ENCODE measurements at places on chromosomes 16 and 17. TPM values are rescaled to one million over a fixed set of nuclear protein-coding genes. Genes with fewer than 3 reads are reported as not detected.

PPM1E gene
- 0.03 TPM for total RNA-seq

- peaks cover 17% of the 10 kb centered on the region for H3K4me1 ChIP-seq
- H3K36me3 ChIP-seq = no peaks in the 10 kb centered on the region
- no peak overlapping the region for H3K27ac ChIP-seq
- no peak for DNase-seq
These were observed 18.8 kb downstream of the SEZ6 start for GRCh38 chr17:28986714-28987655.

- no peak within 1 kb of the TSS for H3K27ac ChIP-seq
- no peaks in the 10 kb centered on the region for H3K36me3 ChIP-seq
- peaks cover 8% of the 10 kb centered on the region for H3K4me1 ChIP-seq
- DNase-seq = peak; percentile 20
These were observed at the start of gene CHST6 for GRCh38 chr16:75495076-75495674. CHST6 (minus strand) TSS chr16:75495441; CDS start chr16:75479828, 15,613 bp downstream.

BRCA1 gene
- total RNA-seq = 66.5 TPM

DNA sequence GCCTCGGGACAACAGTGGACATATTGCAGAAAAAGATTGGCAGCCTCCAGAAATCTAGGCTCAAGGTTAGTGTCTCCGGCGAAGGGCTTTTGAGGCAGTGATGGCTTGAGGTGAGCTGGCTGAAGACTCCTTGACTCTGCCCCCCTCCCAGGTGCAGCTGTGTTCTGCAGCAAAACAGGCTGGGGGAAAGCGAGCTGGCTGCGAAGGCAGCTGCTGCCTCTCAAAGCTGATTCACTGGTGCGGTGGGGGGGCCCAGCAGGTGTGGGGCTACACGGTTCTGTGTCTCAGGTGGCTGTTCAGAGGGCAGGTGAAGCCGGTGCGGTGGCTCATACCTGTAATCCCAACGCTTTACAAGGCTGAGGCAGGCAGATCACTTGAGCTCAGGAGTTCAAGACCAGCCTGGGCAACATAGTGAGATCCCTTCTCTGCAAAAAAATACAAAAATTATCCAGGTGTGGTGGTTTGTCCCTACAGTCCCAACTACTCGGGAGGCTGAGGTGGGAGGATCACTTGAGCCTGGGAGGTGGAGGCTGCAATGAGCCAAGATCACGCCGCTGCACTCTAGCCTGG lies 22.9 kb downstream of the C16orf96 start:
- H3K27me3 ChIP-seq = no peaks in the 10 kb centered on the region
- DNase-seq = no peak
- no peak overlapping the region for H3K27ac ChIP-seq
- no peak overlapping the region for H3K4me3 ChIP-seq
- no peaks in the 10 kb centered on the region for H3K36me3 ChIP-seq
- H3K4me1 ChIP-seq = peaks cover 6% of the 10 kb centered on the region

DNA sequence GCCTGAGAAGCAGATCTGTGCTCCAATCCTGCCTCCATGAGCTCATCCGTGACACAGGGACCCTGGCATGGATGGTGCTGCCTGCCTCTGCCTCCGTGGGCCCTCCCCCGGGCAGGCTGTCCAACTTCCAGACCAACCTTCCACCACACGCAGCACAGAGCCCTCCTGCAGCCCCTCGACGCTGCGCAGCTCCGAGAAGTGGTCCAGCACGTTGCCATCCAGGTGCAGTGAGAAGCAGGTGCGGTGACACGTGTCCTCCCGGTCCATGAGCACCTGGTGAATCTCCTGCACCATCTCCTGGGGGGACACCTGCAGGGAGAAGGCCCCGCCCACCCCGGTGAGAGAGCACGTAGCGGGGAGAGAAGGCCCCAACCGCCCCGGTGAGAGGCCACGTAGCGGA lies 8.4 kb downstream of the CLUH start:
- peaks cover 12% of the 10 kb centered on the region for H3K36me3 ChIP-seq
- H3K4me3 ChIP-seq = no peak overlapping the region
- DNase-seq = no peak
- no peaks in the 10 kb centered on the region for H3K27me3 ChIP-seq
- H3K27ac ChIP-seq = no peak overlapping the region
- H3K4me1 ChIP-seq = peaks cover 1% of the 10 kb centered on the region

DNA sequence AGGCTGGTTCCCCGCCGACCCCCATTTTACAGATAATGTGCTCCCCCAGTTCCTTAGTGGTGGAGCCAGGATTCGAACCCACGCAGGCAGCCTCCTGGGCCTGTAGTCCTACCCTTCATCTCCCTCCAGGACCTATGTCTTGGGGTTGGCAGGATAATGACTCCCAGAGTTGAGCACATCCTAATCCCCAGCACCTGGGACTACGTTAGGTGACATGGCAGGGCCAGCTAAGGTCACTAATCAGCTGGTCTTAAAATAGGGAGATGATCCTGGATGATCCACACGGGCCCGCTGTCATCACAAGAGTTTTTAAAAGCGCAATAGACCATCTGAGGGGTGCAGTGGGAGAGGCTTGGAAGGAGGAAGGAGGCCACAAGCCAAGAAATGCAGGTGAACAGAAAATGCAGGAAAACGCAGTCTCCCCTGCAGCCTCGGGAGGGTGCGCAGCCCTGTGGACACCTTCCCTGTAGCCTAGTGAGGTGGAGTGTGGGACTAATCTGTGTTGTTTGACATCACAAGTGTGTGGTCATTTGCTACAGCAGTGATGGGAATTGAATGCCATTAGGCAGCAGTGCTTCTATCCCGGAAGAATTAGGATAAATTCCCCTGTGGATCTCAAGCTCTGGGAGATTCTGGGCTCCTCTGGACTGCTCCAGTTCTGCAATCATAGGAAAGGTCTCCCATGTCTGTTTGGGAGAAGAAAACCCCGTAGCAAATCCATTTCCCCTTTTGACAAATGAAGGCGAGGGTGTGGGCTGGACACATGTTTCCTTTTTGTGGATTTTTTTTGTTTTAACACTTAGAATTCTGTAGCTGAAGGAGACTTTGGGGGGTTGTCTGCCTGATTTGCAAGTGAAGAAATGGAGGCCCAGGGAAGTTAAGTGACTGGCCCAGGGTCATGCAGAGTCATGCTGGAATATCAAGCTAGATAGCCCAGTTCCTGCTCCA lies 297.7 kb downstream of the SEC14L1 start:
- H3K4me1 ChIP-seq = peaks cover 96% of the 10 kb centered on the region
- H3K27ac ChIP-seq = peak overlapping the region; percentile 96
- H3K36me3 ChIP-seq = peaks cover 36% of the 10 kb centered on the region

DNA sequence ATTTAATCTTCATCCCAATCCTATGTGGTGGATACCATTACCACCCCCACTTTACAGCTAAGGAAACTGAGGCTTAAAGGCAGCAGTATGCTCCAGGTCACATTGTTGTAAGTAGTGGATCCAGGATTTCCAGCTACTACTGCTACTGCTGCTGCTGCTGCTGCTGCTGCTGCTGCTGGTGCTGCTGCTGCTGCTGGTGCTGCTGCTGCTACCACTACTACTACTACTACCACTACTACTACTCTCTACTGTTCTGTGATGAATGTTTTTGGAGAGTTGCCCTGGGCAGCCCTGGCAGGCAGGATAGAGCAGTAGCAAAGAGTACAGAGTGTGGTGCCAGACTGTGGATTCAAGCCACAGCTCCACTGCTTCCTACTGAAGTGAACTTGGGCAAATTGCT lies 49.3 kb upstream of the SLC12A3 start:
- H3K36me3 ChIP-seq = no peaks in the 10 kb centered on the region
- H3K27ac ChIP-seq = no peak overlapping the region
- no peak overlapping the region for H3K4me3 ChIP-seq
- no peak for DNase-seq

GRCh38 chr16:23371368-23371767 lies 69.3 kb downstream of the SCNN1B start:
- no peaks in the 10 kb centered on the region for H3K27me3 ChIP-seq
- DNase-seq = no peak
- H3K27ac ChIP-seq = no peak overlapping the region
- no peak overlapping the region for H3K4me3 ChIP-seq
- no peaks in the 10 kb centered on the region for H3K36me3 ChIP-seq
- peaks cover 1% of the 10 kb centered on the region for H3K4me1 ChIP-seq

DNA sequence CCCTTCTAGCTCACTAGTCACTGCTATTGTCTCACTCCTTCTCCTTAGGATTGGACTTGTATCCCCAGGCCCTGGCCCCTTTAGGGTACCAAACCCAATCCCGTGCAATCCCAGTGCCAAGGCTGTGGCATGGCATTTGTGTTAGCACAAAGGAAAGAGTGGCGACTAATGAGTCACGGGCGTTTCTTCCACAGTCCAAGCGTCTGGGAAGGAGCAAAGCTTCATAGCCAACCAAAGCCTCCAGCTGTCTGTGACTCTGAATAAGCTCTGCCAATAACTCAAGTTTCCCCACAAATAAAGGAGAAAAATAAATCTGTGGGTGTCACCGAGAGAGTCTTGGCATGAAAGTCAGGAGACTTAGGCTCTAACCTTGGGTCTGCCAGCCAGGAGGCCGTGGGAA lies 54.6 kb upstream of the COX10 start:
- H3K36me3 ChIP-seq = peaks cover 5% of the 10 kb centered on the region
- no peak for DNase-seq
- H3K27ac ChIP-seq = no peak overlapping the region
- no peaks in the 10 kb centered on the region for H3K27me3 ChIP-seq

SCARF1 gene
- 3.2 TPM for total RNA-seq

GRCh38 chr17:31357839-31358394 lies 33.6 kb upstream of the RAB11FIP4 start:
- H3K27me3 ChIP-seq = no peaks in the 10 kb centered on the region
- peaks cover 33% of the 10 kb centered on the region for H3K36me3 ChIP-seq
- no peak overlapping the region for H3K27ac ChIP-seq
- no peak for DNase-seq
- H3K4me1 ChIP-seq = no peaks in the 10 kb centered on the region
- no peak overlapping the region for H3K4me3 ChIP-seq

- peaks cover 25% of the 10 kb centered on the region for H3K36me3 ChIP-seq
- DNase-seq = no peak
- peaks cover 27% of the 10 kb centered on the region for H3K4me1 ChIP-seq
- no peaks in the 10 kb centered on the region for H3K27me3 ChIP-seq
These were observed 805 bp upstream of the ORAI3 start for GRCh38 chr16:30947859-30948666.

UBE2I gene
- 198 TPM for total RNA-seq

- no peaks in the 10 kb centered on the region for H3K36me3 ChIP-seq
- peaks cover 30% of the 10 kb centered on the region for H3K4me1 ChIP-seq
- H3K27me3 ChIP-seq = peaks cover 10% of the 10 kb centered on the region
- no peak overlapping the region for H3K27ac ChIP-seq
These were observed 4.4 kb downstream of the MYL4 start for GRCh38 chr17:47213540-47213939.

GRCh38 chr16:57115168-57115513 lies 22.8 kb downstream of the CPNE2 start:
- H3K27ac ChIP-seq = no peak overlapping the region
- DNase-seq = no peak
- H3K27me3 ChIP-seq = no peaks in the 10 kb centered on the region
- no peaks in the 10 kb centered on the region for H3K36me3 ChIP-seq

DNA sequence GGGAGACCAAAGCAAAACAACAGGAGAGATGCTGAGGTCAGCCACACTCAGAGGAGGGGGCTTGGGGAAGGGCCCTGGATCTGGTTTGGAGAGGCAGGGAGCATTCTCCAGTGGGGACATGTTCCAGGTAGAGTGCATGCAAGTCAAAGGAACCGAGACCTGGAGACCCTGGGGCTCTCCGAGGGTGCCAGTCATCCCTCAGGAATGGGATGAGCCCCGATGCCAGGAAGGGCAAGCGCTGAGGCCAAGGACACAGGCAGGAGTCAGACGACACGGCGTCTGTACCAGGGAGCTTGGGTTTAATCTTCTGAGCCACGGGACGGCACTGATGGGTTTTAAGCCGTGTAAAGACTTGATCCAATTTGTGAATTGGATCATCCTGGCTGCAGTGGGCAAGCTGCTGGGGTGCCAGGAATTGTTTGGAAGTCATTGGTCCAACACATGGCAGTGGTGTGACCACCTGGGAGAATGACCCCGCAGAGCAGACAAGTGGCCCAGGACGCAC lies 32.9 kb upstream of the ANKRD40CL start:
- H3K27ac ChIP-seq = no peak overlapping the region
- H3K4me3 ChIP-seq = no peak overlapping the region
- H3K27me3 ChIP-seq = peaks cover 5% of the 10 kb centered on the region

DNA sequence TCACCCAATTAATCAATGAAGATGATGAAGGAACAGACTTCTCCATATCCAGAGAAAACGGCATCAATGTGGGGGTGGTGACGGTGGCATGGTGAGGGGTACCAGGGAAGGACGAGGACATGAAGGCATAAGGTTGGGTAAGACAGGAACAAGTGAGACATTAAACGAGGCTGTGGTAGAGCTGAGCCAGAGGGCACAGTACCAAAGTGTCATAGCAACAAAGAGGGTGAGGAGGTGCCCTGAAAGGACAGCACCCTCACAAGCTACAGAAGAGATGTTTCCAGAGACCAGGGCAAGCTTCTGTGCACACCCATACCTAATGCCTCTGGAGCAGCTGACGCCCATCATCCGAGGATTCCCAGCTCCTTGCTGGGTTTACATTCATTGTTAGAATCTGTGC lies 57.5 kb upstream of the TRAP1 start:
- H3K4me3 ChIP-seq = no peak overlapping the region
- no peaks in the 10 kb centered on the region for H3K27me3 ChIP-seq
- DNase-seq = no peak
- no peaks in the 10 kb centered on the region for H3K4me1 ChIP-seq
- no peak overlapping the region for H3K27ac ChIP-seq

- H3K27ac ChIP-seq = no peak overlapping the region
- DNase-seq = no peak
- H3K4me3 ChIP-seq = no peak overlapping the region
- no peaks in the 10 kb centered on the region for H3K4me1 ChIP-seq
- H3K36me3 ChIP-seq = no peaks in the 10 kb centered on the region
These were observed 287.6 kb upstream of the CDH11 start for GRCh38 chr16:65409510-65409909.

DNA sequence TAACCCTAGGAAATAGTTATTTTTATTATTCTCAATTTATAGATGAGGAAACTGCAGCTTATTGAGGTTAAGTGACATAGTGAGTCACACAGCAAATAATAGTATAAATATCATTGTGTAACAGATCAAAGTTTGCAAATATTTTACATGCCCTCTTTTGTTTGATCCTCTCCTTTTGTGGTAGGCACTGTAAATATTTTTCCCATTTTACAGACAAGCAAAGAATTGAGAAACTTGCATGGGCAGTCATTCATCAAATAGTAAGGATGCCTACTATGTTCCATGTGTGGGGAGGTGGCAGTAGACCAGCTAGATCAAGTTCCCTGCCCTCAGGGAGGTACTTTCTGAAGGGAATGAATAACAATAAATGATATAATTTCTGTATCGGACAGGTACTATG lies 173.0 kb downstream of the PHKB start:
- H3K4me3 ChIP-seq = no peak overlapping the region
- DNase-seq = no peak
- H3K36me3 ChIP-seq = peaks cover 22% of the 10 kb centered on the region
- no peak overlapping the region for H3K27ac ChIP-seq
- no peaks in the 10 kb centered on the region for H3K27me3 ChIP-seq
- peaks cover 5% of the 10 kb centered on the region for H3K4me1 ChIP-seq

Data from activated CD4-positive, alpha-beta memory T cell treated with anti-CD3 and anti-CD28 coated beads, Interleukin-2, amount 10 ng/mL, durations not matched to agents 7 days and 5 days (primary cell).